Suprapubic skin (tissue), 4 donors: ENCODE measurements at places on chromosomes 1 and 21.

DNA sequence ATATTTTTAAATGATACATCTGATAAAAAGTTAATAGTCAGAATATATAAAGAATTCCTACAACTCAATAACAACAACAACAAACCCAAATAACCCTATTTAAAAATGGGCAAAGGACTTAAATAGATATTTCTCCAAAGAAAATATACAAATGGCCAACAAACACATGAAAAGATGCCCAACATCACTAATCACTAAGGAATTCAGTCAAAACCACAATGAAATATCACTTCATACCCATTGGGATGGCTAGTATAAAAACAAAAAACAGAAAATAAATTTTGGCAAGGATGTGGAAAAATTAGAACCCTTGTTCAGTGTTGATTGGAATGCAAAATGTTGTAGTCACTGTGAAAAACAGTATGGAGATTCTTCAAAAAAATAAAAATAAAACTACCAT lies 184.8 kb upstream of the RAB4A start:
- no peak for DNase-seq

- DNase-seq, result peak; percentile 29
Observed at GRCh38 chr1:54976747-54977146, 3.7 kb upstream of the TMEM61 start.

GRCh38 chr1:155277902-155278688 lies 832 bp downstream of the HCN3 start:
- DNase-seq, result peak; percentile 84

GRCh38 chr1:168621356-168621755 lies 45.0 kb downstream of the XCL1 start:
- no peak for DNase-seq
